ENCODE measurements at places on chromosomes 6 and 20.

DNA sequence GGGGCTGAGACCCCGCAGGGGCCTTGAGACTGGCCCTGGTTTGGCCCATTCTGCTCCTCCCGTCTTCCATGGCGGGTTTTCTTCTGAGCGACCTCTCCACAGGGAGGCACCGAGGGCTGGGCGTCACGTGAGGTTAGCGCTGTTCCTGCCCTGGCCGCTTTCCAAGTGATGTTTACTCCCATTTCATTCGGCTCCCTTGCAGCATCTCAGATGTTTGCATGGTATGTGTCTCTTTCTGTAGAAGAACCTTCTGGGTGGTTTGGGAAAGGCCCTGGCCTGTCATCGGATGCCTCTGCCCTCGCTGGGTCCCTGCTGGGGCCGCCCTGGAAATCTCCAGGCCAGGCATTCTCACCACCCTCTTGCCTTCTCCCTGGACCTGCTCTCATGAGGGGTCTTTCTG is 17.3 kb downstream of the RAMACL start:
- no peak for DNase-seq

DNA sequence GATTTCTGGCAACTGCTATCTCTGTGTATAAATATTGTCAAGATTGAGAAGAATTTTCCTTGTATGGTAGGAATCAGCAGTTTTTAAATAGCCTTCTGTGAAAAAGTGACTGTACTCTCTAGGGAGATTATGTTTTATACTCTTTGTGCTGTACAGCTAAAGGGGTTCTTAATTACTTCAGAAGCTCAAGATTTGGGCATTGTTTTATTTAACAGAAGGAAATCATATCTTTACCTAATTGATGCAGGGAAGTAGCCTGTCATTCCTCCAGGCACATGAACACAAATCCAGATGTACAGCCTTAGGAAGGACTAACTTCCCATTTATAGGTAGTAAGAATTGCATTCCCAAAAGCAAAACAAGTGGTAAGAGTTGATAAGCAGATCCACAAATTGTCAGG is 1.3 kb downstream of the CALHM5 start:
- DNase-seq: no peak

DNA sequence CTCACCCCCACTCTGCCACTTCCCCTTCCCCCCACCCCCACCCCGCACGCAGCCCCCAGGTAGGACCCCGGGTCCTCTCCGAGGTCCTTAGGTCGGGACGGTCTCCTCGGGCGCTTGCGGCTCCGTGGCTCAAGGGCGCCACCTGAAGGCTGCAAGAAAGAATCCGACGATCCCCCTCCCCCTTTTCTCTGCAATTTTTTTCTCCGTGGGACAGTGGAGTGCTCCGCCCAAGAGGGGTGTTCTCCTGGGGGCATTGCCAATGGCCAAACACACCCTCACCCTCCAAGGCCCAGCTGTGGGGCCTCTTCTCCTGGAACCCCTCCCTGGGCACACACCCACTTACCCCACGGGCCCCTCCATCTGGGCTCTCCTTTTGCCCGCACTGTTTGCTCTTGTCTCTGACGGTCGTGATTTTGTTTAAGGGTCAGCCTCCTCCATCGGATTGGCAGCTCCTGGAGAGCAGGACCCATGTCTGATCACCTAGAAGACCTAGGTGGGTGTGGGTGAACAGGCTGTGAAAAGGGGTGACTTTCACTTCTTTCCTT is 1.1 kb upstream of the TMEM74B start:
- peak; percentile 45 for DNase-seq

DNA sequence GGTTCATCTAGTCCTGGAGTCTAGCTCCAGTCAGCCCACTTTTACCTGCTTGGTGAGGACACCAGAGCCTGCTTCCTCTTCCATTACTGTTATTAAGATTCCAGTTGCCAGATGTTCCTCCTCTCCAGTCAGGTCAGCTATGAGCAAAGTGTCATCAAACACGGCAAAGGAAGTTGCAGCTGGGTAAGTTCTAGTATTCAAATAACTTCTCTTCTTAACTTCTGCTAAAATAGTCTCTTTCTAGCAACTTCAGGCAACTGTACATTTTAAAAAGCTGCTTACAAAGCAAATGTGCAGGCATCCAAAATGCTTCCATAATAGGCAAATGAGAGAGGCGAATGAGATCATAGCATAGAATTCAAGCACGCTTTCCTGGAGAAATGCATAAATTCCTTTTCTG is 18.4 kb upstream of the MRPS18A start:
- no peak for DNase-seq

DNA sequence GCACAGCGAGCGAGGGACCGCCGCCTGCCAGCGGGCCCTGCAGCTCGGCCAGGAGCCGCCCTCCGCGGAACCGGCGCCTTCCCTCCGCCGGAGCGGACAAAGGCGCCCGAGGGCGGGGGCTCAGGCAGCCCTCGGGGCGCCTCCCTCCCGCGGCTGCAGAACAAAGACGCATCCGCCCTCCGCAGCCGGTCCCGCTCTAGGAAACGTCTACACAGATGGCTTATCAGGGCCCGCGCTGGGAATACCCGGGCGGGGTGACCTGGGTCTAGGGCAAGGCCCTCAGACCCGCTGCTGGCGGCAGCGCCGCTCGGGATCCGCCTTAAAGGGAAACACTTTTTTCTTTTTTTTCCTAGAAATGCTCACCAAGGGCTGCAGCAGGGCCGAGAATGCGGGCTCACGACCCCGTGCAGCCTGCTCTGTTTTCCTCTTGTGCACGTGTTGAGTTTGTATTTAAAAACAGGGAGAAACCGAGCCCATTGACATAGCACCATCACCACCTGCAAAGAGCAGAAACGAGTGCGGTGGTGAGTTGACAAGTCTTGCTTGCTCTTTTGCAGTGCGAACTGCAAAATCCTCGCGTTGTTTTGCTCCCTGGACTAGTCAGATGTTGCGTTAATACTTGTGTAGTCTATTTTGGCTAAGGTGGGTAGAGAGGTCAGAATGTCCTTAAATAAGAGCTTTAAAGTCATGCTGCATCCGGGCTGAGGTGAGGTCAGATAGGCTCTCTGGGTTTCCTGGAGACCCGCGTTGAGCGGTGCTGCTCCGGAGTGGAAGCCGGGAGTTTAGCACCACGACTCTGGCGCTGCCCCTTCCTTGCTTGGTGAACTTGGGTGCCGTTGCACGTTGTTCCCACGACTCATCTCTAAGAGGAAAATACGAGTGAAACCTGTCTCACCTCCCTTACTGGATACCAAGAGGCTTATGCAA is 1.1 kb upstream of the RPS6KA2 start:
- peak; percentile 23 for DNase-seq

GRCh38 chr6:13769655-13770053 is 44.7 kb downstream of the MCUR1 start:
- peak; percentile 32 for DNase-seq

DNA sequence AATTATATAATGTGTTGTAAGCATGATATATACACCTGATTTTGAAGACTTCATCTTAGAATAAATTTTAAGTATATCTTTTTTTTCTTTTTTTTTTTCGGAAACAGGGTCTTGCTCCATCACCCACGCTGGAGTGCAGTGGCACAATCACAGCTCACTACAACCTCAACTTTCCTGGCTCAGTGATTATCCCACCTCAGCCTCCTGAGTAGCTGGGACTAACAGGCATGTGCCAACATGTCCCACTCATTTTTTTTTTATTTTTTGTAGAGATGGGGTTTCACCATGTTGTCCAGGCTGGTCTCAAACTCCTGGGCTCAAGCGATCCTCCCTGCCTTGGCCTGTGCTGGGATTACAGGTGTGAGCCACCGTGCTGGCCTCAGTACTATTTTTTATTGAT is 17.1 kb downstream of the VPS52 start:
- no peak for DNase-seq

DNA sequence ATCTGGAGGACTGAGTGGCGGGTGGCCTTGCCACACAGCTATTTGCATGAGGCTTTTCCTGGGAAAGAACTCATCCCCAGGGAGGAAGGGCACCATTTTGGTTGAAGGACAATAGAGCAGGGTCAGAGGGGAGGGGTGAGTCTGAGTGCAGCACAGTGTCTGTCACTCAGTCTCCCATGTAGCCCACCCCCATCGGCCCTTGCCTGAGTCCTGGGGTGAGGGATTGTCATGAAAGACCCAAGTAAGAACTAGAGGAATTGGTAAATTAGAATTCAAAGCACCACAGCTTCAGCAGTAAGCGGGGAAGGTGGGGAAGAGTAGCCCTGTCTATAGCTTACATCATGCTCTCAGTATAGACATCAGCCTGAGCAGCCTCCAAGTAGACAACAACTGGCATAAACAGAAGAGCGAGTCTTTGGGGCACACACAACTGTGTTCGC is 90.4 kb upstream of the TMEM30A start:
- no peak for DNase-seq

DNA sequence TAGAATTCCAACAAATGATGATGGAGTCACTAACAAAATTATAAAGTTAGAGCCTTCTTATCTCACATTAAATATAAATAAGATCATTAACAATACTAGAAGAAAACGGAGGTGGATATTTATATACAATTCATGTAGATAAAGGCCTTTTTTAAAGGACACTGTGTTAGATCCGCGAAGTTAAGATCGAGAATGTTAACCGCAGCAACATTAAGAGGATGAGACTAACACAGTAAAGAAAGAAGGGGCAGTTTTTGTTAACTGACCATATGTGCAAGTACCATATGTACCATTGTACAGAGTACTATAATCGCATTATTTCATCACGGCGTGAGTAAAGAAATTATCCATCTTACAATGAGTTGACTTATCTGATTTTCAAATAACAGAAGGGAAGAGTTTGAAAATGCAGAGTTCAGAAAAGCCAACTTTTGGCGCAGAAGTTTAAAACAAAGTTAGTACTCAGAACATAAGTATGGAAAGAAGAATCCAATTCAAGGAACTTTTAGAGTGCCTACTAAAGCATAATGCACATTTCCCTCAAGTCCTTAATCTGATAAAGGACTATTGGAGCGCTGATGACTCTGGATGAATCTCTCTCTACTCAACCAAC is 1.4 kb downstream of the FBXL4 start:
- no peak for DNase-seq

GRCh38 chr6:47159763-47160162 is 117.6 kb upstream of the ADGRF1 start:
- DNase-seq: no peak

DNA sequence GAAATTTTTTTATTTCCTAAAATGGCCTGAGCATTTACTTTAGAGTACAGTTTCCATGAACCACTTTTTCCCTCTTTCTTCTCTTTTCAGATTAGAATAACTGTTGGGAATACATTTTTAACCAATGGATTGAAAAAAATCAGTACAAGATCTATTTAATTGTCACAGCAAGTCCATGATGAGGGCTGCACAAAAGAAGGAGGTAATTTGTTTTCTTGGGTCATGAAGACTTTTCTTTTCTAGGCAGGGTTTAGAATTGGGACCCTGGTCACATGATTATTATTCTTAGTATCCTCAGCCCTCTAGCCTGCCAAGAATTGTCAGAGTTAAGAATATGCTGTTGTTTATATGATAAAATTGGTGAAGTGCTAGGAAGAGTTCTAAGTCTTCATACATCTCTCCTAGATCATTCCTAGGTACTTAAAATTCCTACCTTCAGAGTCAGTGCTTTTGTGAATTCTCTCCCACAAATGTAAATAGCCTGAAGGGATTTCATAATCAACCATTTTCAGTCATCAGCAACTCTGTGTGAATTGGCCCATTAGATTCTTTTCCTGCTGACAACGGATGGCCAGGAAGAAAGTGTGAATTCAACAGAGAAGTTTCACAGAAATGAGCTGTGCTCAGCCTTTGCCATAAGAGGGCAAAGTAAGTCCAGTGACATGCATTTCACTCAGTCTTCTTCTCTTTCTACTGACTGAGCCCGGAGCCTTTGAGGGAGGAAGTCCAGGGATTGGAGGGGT is 32.4 kb upstream of the TPBG start:
- DNase-seq: no peak

DNA sequence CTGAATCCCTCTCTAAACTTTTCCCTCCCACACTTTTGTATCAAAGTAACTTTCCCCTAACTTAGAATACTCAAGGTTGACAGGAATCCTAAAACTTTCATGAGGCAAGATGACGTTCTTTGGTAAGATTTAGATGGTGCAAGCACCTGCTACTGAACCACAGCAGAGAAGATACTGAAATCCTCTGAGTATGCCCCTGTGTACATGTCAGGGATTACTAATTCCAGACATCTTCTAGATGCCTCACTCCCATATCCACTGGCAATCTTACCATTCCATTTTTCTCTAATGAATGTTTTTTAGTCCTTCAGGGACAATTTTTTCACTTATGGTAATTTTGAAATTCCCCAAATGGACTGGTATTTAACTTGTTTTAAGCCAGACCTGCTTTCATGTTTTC is 9.1 kb downstream of the APOBEC2 start:
- no peak for DNase-seq

DNA sequence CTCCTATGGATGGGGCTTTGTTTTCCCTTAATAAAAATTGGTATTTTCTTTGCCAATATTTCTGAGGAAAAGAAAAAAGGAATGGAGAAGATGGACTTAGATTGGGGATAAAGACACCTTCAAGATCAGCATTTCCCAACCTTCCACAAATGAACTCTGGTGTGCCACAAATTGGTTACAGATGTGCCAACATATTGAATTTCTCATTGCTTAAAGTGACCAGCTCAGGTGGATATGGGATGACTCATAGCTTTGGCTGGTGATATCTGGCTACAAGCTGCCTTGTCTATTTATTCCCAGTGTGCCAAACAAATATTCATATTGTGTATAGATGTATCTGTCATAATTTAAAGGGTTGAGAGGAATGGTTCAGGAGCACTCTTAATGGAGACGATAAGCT is 32.5 kb downstream of the THEMIS start:
- DNase-seq: no peak

- no peak for DNase-seq
These were observed 21.8 kb upstream of the UFL1 start for GRCh38 chr6:96499781-96500180.

GRCh38 chr20:30500829-30501440 is 756.5 kb upstream of the DEFB115 start:
- no peak for DNase-seq

DNA sequence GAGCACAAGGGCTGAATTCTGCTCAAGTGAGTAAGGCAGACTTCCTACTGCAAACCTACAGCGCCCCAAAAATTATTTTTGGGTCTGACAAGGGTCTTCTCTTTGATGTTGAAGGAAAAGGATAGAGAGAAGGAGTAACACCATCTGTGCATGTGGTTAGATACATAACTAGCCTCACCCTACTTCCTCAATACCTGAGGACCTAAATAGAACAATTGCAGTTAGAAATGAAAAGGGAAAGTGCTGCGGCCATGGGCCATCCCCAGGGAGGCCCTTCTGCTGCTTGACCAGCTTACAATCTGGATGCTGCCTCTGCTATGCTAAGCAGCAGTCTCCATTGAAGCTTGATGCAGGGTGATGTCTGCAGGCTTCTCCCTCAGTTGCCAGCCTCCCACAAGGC is 63.2 kb upstream of the ARMH2 start:
- no peak for DNase-seq

GRCh38 chr6:10373642-10374359 is 41.1 kb downstream of the TFAP2A start:
- no peak for DNase-seq

DNA sequence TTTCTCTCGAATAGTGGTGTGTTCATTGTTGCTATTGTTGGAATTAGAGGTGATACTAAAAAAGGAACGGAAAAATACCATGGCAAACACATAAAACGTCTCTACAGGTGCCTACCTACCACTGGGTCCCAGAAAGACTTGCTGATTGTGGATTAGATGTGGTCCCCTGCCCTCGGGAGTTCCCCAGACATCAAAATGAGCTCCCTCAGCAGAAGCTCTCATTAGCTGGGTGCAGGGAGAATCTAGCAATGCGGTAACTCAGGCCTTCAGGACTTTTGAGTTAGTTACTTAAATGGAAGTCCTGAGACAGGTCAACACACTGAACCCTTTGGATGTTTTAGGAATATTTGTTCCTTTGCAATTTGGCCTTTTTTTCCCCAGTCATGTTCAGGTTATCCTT is 6.1 kb downstream of the IRF4 start:
- no peak for DNase-seq
